T-helper 2 cell (primary cell): ENCODE measurements at places on chromosomes 5 and 9.
A peak's percentile ranks its signal among the peaks of the same experiment; 100 is the strongest.

GRCh38 chr5:125209650-125210049, 463.2 kb upstream of the ZNF608 start:
- no peak for DNase-seq

- DNase-seq, result no peak
Measured at GRCh38 chr5:139664727-139665351, 16.7 kb downstream of the CXXC5 start.

- no peak for DNase-seq
Measured at GRCh38 chr5:102048940-102049339, 247.1 kb downstream of the SLCO4C1 start.

DNA sequence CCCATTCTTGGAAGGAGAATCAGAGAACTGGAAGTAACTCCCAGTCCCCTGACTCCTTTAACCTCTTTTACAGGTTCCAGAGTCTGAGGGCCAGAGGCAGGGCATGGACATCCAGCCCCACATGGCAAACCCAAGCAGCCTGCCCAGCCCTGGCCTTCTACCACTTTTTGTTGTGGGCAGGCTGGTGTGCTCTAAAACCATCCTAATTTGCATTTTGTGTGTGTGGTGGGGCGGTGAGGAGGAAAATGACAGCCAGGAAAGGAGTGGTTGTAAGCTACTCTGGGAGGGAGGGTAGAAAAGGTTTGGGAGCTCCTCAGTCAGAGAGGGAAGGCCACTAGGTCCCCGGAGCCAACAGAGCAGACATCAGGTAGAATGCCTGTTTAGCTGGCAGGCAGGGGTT, 90.6 kb downstream of the PSD2 start:
- no peak for DNase-seq

DNA sequence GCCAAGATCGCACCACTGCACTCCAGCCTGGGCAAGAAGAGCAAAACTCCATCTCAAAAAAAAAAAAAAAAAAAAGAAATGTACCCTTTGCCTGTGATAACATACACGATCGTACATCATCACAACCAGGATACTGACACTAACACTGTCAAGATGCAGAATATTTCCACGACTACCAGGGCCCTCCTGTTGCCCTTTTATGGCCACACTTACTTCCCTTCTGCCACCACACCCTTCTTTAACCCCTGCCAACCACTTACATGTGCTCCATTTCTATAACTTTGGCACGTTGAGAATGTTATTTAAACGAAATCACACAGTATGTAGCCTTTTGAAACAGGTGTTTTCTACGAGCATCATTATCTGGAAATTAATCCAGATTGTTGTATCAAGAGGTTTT, 69.0 kb upstream of the OTULINL start:
- no peak for DNase-seq

- no peak for DNase-seq
Measured at GRCh38 chr5:170257370-170257769, 24.6 kb downstream of the C5orf58 start.

GRCh38 chr9:14275331-14275730, 38.6 kb downstream of the NFIB start:
- DNase-seq, result no peak

- DNase-seq, result no peak
Measured at GRCh38 chr9:95752129-95752731, 123.3 kb upstream of the ERCC6L2 start.

- peak; percentile 5 for DNase-seq
Measured at GRCh38 chr9:88741335-88741734, 206.4 kb downstream of the NXNL2 start.

GRCh38 chr9:118533101-118533500, 828.9 kb downstream of the TLR4 start:
- no peak for DNase-seq

DNA sequence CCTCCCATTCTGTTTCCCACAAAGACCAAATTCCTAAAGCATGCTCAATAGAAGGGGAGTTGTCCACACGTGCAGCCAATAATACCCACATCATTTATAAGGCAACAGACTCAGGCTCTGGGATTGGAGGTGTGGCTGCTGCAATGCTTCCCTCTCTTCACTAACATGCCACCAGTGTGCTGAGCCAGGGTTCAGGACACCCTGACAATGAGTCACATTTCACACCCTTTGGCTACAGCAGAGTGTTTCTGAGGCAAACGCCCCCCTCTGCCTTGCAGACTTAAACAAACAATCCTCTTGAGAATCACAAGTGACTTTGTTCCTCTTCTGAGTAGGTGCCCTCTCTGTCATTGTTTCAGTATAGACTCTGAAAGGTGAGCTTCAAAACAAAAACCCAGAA, 189.3 kb upstream of the TLE4 start:
- DNase-seq, result no peak

DNA sequence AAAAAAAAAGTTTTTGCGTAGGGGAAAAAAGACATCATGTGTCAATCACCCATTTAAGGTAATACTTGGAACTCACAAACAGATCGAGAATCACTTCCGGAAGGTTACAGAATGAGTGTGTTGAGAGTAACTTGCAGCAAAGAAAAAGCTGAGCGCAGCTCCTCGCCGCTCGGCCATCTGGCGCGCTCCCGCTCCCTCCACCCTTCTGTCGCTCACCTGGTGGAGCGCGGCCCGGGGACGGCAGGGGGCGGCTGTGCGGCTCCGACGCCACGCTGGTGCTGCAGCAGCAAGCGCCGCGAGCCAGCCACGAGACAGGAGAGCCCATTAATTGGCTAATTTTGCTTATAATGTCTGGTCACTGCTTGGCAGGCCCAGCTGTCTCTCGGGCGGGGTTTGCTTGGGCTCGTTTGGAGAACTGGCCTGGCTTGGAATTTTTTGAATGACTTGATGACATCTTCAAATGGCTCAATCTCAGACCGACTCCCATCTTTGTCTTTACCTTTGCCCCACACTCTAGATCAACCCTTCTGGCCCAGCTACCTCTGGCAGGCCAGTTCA, 601.8 kb downstream of the CCDC171 start:
- no peak for DNase-seq

- DNase-seq, result no peak
Measured at GRCh38 chr5:111271885-111272284, 47.7 kb downstream of the CAMK4 start.

GRCh38 chr9:127937388-127938297, at the start of gene DPM2:
DPM2 (minus strand) TSS chr9:127937854; CDS start chr9:127937820, 34 bp downstream.
- DNase-seq, result peak; percentile 78

GRCh38 chr9:131469356-131469755, 33.4 kb upstream of the POMT1 start:
- DNase-seq, result no peak

GRCh38 chr9:33817327-33818166, 587 bp downstream of the UBE2R2 start:
- DNase-seq, result peak; percentile 81

DNA sequence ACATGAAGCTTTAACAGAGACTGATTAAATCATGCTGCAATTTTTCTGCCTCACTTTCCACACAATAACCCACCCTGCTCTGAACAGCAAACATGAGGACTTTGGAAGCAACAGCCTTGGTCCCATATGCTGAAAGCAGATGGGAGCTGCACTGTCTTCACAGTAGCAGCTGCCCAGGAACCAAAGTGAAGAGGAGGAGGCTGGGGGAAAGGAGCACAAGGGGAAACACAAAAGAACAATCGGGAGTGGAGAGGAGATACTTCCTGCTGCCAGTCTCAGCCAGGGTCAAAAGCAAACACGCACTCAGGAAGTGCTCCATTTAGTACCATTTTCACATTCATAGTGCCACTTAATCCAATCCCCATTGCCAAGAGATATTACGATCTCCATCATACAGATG, 183.3 kb upstream of the PUM3 start:
- no peak for DNase-seq

DNA sequence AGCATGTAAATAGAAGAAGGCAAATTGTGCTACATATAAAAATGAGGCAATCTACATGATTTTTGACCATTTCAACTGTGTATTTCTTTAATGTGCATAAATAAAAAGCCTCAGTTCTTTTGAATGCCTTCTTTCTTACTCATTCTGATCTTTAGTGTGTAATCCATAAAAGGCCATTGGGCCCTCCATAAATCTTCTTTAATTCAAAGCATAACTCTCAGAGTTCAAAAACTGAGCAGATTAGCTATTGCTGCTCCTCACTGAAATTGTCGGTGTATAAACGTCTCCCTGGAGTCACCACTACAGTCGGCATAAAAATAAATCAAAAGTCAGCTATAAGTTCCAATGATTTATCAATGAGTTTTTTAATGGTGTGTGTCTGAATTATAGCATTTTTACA, 45.3 kb upstream of the ADAMTSL1 start:
- no peak for DNase-seq

DNA sequence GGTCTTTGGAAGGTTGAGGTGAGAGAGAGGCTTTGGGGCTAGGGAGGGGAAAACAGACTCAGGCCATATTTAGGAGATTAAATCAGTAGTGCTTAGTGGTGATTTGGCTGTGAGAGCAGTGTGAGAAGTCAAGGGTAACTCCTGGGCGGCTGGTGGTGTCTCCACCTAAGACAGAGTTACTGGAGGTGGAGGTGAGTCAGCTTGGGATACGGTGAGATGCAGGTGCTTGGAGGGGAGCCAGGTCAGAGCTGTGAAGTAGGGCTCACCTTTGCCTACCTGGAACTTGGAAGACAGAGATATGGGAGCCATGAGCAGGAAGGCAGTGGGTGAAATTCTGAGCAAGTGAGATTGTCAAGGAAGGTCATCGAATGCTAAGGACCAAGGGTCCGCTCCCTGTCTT, 24.5 kb downstream of the RGS3 start:
- DNase-seq, result no peak

DNA sequence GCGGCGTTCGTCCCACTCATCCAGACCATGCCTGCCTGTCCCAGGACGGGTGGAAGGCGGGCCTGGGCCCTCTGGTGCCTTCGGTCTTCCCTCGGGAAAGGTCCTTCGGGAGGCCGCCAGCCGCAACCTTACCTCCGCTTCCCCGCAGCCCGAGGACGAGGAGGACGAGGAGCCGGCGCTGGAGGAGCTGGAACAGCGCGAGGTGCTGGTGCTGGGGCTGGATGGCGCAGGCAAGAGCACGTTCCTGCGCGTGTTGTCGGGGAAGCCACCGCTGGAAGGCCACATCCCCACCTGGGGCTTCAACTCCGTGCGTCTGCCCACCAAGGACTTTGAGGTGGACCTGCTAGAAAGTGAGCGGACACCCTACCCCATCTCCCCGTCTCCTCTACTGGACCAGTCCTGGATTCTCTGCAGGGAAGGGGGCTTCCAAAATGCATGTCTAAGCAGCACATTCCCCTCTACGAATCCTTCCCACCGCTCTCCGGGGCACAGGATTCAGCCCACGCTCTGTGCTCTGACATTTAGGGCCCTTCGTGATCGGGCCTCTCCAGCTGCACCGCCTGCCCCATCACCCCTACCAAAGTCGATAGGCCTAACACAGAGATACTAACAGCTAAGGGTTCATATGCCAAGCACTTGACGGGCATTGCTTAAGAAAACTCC, 1.1 kb downstream of the ARL10 start:
- DNase-seq, result no peak
